GM23338 (cell line): ENCODE measurements at places on chromosomes 1 and 21. TPM values are rescaled to one million over a fixed set of nuclear protein-coding genes. Genes with fewer than 3 reads are reported as not detected.

DNA sequence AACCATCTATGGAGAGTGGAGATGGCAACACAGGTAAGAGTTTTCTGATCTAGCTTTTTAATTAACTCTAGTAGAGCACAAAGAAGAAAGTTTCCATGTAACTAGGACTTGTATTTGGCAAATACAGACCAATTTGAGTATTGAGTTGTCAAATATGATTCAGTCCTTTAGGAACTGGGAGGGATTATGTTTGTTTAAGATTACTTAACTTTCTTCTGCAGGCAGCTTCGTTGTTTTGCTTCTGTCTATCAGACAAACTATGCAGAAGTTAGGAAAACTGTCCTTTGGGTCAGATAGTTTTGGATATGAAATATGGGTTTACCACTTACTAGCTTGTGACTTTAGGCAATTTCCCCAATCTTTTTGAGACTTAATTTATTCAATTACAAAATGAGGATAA is 111.8 kb downstream of the POU2F1 start:
- no peak for DNase-seq

DNA sequence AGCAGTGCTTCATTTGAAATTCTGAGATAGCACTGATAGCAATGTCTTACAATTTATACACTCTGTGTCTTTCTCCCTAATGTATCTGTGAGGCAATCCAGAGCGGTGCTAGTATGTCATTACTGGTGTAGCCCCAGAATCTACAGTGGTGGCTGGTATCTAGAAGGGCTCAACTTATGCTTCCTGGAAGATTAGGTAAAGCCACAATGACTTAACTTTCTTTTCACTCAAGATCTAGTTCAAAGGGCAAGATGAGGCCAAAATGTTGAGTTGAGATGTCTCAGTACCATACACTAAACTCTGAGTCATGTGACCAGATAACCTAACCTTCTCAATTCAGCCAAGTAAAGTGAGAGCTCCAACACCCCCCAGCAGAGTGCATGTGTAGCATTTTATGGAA is 77.5 kb downstream of the PAPPA2 start:
- no peak for DNase-seq

GRCh38 chr1:109433322-109433721 is 7.1 kb upstream of the PSMA5 start:
- no peak for DNase-seq

GRCh38 chr1:14421295-14421976 is 177.0 kb upstream of the KAZN start:
- DNase-seq = no peak

GRCh38 chr1:110549831-110550230 is 30.9 kb upstream of the KCNA10 start:
- DNase-seq = no peak

DNA sequence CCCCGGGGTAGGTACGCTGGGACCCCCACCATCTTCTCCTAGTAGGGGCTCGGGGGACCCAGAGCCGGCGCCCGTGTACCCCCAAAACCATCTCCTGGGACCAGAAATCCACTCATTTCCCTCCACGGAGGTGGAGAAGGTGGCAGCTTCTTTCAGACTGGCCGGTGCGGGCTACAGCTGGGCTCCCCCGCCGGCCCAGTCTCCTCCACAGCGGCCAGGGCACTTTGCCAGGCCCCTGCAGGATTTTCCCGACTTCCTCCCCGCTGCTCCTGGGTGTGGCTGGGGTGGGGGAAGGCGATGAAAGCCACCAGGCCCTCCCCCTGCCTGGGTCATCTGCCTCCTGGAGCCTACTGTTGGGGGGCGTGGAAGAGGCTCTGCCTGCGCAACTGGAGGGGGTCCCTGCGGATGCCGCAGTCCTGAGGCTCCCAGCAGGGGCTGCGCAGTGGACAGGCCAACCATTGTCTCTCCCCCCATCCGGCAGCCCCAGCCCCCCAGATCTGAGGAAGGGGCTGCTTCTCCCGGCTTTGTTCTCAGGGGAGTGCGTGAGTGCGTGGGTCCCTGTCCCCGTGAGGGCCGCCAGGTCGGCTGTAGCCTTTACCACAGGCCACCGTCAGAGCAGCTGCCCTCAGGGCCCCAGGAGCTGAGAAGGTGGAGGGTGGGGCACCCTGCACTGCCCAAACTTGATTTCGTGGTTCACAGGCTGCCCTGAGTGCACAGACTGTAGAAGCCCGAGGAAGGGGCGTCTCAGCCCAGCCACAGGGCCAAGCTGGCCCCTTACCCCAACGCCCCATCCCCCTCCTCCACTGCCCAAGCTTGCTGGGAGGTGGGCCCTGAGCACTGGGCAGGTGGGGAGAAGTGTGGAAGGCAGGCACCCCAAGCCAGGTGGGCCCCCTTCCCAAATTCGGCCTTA is 1.3 kb downstream of the AGRN start:
- peak; percentile 41 for DNase-seq

DNA sequence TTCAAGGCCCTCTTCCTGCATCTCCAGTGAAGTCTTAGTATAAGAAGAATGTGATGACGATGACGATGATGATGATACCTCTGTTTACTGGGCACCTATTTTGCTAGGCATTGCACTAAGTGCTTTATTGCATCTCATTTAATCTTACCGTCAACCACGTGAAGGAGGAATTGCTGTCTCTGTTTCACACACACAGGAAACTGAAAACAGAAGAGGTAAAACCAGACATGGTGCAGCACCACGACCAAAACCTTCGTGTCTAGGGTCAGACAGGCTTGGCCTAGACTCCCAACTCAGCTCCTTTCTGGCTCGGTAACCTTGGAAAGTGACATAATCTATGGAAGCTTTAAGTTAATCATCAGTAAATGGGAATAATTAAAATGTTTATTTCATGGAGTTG is 20.7 kb upstream of the KCNA2 start:
- DNase-seq = no peak

DNA sequence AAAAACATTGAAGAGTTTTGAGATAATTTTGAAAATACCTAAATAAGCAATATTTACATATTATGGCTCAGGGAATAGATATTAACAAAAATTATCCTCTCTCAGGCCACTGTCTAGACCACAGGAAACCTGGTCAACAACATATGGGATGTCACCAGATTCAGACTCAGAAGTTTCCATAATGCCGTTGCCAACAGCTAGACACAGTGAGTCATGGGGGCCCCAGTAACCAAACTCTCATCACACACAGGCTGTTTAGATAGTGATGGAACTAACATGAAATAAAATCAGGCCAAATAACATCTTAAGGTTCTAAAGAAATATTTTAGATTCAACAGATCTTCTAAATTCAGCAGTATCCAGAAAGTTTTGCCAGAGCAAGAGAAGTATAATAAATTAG is 681.7 kb upstream of the ADAMTS5 start:
- no peak for DNase-seq

GRCh38 chr1:232793944-232794343 is 11.3 kb upstream of the MAP10 start:
- DNase-seq = no peak

- DNase-seq = peak; percentile 87
Observed at GRCh38 chr1:55071477-55071876, 32.1 kb downstream of the PCSK9 start.

GRCh38 chr21:25912402-25912746 is 177.6 kb downstream of the GABPA start:
- no peak for DNase-seq

GRCh38 chr1:184881941-184882913 is 92.1 kb downstream of the NIBAN1 start:
- peak; percentile 27 for DNase-seq

- peak; percentile 78 for DNase-seq
Observed at GRCh38 chr1:202710070-202711045, at the start of gene SYT2. Gene SYT2, minus strand, starts transcription at chr1:202710454. Its CDS starts 104,682 bp downstream, at chr1:202605772.

GRCh38 chr1:8097077-8097799 is 71.1 kb upstream of the ERRFI1 start:
- no peak for DNase-seq

DNA sequence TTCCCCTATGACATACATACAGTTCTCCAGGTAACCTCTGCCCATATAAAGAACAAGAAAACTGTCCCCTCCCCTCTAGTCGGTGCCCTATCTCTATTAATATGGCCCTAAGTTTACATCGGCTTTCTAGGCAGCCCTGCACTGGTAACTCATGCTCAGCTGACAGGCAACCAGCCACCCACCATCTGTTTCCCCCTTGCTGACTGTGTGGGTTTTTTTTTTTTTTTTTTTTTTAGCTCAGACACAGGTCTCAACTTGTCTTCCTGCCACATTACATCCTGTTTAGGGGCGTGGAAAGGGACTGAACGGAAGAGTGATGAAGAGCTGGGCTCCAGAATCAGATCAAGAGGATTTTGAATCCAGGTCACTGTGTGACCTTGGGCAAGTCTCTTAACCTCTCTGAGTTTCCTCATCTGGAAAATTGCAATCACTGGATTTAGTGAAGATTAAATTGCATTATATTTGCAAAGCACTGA is 14.0 kb downstream of the LAPTM5 start:
- DNase-seq = no peak

DNA sequence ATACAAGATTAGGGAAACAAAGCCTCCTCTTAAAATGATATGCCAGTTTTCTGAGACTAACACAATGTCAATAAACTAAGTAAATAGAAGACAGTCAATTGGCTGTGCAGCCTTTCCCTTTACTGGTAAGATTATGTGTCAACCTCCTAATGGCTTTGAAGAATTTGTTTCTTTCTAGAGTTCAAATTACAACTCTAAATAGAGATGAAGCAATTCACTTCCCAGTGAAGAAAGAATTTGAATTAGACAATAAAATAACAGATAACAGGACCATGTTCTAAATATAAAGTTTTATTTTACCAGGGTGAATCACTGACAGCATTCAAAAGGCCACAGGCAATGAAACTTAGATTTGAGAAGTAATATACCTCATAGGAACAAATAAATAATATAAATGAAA is 680.3 kb downstream of the PLA2G4A start:
- no peak for DNase-seq

DNA sequence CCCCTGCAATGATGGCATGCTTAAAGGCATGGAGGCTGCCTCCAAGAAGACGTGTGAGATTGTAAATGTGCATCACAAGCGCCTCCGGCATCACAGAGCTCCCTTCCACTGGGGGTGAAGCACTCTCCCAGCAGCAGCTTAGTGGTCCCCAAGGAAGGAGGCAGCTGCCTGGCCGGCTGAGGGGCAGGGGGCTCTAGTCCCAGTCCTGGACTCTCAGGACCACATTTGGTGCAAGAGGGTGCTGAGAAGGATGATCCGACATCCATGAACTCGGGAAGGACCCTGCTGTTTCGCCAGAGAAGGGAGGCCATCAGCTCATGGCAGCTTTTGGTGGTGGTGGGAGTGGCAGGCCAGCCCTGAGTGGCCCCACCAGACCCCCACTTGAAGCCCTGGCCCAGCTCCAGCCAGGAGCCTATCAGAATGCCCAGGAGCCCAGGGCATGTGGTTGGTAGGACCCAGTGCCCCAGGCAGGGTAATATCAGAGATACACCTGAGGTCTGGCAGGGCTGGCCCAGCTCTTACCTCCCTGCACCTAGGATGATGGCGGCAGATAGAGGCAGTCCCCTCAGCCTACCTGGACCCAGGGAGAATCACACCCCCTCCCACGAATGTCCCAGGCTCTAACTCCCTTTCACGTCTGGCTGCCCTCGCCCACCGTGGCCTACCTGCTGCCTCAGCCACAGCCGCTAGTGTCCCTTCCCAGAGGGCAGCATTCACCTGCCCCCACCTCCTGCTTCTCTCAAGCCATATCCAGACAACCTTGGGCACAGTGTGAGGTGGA is 2.4 kb upstream of the WNT9A start:
- DNase-seq = no peak

- DNase-seq = peak; percentile 17
Observed at GRCh38 chr1:165481820-165482532, 37.0 kb upstream of the RXRG start.

GRCh38 chr1:58927041-58927721 is 143.3 kb upstream of the JUN start:
- DNase-seq = no peak

DNA sequence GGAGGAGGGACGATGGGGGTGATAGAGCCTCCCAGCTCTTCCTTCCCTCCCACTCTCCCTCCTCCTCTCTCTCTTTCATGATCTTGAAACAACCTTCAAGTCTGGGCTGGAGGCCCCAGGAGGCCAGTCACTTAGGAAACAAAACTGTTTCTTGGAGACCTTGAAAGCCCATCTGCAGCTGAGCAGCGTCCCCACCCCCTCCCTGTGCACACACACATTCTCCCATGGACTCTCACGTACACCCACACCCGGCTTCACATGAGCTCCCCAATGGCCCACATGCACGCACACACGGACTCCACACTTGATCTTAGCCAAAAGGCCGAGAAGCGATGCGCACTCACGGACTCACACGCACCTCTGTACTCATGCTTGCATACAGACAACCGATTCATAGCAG is 3.2 kb upstream of the ATP1A2 start:
- no peak for DNase-seq

DNA sequence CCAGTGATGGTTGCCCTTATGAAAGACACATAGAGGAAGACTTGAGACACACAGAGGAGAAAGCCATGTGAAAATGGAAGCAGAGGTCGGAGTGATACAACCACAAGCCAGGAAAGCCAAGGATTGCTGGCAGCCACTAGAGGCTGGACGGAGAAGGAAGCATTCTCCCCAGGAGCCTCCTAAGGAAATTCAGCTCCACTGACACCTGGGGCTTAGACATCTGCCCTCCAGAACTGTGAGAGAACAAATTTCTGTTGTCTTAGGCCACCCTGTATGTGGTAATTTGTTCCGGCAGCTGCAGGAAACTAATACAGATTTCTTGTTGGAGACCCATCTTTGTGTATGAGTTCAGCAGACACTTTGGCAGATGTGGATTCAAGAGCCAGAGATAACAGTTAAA is 126.9 kb upstream of the ATP1A1 start:
- no peak for DNase-seq

GRCh38 chr21:44299458-44300261 is at the start of gene PFKL:
Gene PFKL, plus strand, starts transcription at chr21:44300053. Its CDS starts 53 bp downstream, at chr21:44300106.
- DNase-seq = peak; percentile 72

Gene ACOT11
- total RNA-seq = 2.7 and 3.7 TPM in 2 replicates

Gene SYPL2
- total RNA-seq = 0.49 and 1.6 TPM in 2 replicates

Gene DHRS3
- 21.0 and 21.2 TPM in 2 replicates for total RNA-seq

Gene TCEA3
- total RNA-seq = not detected in 2 replicates

Gene IL23R
- not detected in 2 replicates for total RNA-seq

Gene CORT
- total RNA-seq = 0.16 TPM in 1 of 2 replicates, not detected in the other

Gene PLPP3
- 49.0 and 61.9 TPM in 2 replicates for total RNA-seq

Gene ITPKB
- 4.7 and 5.2 TPM in 2 replicates for total RNA-seq

Gene PYHIN1
- not detected in 2 replicates for total RNA-seq

Gene RAB3B
- total RNA-seq = 34.6 and 37.9 TPM in 2 replicates

Gene FRRS1
- total RNA-seq = 3.7 and 6.8 TPM in 2 replicates

Gene OR14K1
- total RNA-seq = 0.31 TPM in 1 of 2 replicates, not detected in the other
